ENCODE measurements at places on chromosomes 2 and 18.
A peak's percentile ranks its signal among the peaks of the same experiment; 100 is the strongest.

GRCh38 chr2:101160454-101160853 is 9.3 kb upstream of the TBC1D8 start:
- no peak for DNase-seq

GRCh38 chr2:157271590-157272203 is 14.2 kb downstream of the GALNT5 start:
- no peak for DNase-seq

GRCh38 chr18:9234528-9234927 is 97.9 kb downstream of the ANKRD12 start:
- no peak for DNase-seq

GRCh38 chr2:180443888-180444287 is 436.8 kb upstream of the CWC22 start:
- DNase-seq, result no peak

- no peak for DNase-seq
These were observed 152.6 kb upstream of the CYP26B1 start for GRCh38 chr2:72300147-72300684.

DNA sequence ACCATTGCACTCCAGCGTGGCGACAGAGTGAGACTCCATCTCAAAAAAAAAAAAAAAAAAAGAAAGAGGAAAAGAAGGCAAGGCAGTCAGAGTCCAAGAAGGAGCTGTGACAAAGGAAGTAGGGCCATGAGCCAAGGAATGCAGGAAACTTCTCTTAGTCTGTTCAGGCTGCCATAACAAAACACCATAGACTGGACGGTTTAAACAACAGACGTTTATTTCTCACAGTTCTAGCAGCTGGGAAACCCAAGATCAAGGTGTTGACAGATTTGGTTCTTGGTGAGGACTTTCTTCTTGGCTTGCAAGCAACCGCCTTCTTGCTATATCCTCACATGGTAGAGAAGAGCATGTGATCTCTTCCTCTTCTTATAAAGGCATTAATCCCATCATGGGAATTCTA is 13.1 kb upstream of the SUMO1 start:
- DNase-seq, result no peak

GRCh38 chr2:75204833-75205232 is 5.5 kb upstream of the TACR1 start:
- DNase-seq, result no peak

DNA sequence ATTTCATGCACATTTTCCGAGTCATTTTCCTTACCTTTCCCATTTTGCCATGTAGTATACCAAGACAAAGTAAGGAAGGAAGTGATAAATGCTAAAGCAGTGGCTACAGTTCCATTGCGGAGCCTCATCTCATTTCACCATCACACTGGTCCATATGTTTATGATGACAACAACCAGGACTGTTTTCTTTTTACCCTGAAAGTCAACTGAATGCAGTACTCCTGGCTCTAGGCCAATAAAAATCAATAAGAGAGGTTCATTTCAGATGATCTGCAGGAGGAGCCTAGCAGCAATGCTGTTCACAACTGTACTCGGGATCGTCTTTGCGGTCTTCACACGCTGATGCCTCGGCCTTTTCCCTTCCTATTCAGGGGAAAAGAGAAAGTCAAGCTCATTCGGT is 4.7 kb downstream of the MGAT4A start:
- no peak for DNase-seq

DNA sequence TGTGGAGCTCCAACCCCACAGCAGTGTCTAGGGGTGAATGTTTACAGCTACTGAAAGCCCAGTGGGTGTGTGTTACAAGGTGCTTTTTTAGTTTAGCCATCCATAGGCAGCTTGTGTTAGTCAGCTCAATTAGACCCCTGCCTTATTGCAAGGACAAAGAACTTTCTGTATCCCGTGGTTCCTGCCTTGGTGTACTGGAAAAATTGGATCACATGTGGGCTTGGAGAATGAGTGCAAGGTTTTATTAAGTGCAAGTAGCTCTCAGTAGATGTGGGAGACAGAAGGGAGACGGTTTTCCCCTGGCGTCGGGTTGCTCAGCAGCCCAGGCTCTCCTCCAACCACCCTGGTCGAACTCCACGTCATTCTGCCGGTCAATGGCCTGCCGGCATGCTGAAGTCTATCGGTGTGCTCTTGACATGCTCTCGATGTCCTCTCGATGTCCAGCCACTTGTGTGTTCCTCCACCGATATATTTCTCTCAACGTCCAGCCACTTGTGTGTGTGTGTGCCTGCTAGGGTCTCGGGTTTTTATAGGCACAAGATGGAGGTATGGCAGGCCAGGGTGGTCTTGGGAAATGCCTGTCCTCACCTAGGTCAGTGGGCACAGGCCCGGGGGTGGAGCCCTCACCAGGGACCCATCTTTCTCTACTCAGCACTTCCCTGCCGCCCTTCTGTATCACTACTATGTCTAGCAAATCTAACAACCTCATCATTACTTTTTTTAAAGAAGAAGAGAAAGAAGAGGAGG is 13.8 kb downstream of the FANCL start:
- DNase-seq, result no peak

GRCh38 chr2:173964565-173965371 is 405 bp downstream of the SP3 start:
- peak; percentile 80 for DNase-seq

GRCh38 chr18:45102863-45103262 is 422.2 kb downstream of the SETBP1 start:
- no peak for DNase-seq

DNA sequence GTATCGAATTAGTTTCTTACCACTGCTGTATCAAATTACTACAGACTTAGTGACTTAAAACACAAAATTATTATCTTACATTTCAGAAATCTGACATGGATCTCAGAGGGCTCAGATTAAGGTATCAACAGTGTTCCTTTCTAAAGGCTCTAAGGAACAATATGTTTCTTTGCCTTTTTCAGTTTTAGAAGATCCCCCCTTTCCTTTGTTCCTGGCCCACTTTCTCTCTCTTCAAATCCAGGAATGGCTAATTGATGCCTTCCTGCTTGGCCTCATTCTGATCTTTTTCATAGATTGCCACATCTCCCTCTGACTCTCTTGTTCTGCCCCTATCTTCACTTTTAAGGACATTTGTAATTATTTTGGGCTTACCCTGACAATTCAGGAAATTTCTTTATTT is 65.7 kb downstream of the LRP1B start:
- no peak for DNase-seq

GRCh38 chr2:74756356-74756890 is 77.5 kb upstream of the HK2 start:
- DNase-seq, result no peak

- no peak for DNase-seq
These were observed 278.4 kb upstream of the STON1 start for GRCh38 chr2:48251437-48252148.

DNA sequence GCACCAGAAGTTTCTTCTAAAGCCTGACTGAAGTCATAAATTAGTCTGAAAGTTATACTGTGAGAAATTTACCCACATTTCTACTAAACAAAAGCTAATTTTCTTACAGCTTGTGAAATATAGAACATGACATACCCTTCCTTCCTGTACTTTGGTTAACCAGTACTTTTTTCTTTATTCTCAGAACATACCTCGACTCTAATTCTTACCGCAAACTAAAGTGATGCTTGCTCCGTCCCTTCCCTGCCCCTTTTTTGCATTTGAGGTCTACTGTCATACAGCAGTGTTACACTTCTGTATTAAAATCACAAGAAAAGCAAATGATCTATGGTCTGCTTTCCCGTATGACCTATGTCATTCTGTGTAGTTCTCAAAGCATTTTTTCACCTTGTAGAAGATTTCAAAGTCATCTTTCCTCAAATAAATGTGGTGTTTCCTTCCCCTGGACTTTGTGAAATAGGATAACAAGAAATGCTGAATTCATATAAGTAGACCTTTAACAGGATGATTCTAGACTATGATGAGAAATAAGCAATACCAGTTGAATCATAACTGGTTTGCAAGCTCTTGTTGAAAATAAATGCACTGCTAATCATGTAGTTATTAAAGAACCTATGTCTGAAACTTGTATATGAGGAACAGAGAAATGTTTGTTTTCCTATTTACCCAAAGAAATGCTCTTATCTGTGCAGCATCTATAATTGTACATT is 30.4 kb downstream of the CYTIP start:
- DNase-seq, result no peak

- DNase-seq, result no peak
These were observed 94.5 kb upstream of the LMAN1 start for GRCh38 chr18:59453468-59453961.

- no peak for DNase-seq
These were observed 165.0 kb downstream of the ANKRD44 start for GRCh38 chr2:197145471-197146056.

DNA sequence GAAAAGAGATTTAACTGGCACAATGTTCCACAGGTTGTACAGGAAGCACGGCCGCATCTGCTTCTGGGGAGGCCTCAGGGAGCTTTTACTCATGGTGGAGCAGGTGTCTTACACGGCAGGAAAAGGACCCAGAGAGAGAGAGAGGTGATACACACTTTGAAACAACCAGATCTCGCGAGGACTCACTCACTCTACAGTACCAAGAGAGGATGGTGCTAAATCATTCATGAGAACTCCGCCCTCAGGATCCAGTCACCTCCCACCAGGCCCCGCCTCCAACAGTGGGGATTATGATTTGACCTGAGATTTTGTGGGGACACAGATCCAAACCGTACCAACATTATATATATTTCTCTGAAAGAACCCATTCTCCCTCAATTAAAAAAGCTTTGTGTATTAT is 79.7 kb upstream of the DOCK10 start:
- DNase-seq, result no peak

DNA sequence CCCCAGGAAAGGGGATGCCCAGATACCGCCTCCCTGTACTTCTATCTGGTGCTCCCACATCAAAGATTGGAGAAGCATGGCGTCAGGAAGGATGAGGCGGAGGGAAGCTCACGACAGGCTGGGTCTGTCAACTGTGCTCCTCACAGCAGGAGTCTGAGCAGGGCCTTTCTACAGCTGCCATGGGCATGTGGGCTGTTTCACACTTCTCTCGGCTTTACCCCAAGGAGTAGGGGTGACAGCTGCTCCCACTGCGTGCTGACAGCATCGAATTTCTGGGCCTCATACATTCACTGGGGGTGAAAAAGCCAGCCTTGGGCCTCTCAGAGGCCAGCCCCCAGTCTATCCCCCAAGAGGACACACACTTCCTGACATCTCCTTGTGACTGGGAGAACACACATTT is 21.1 kb downstream of the NEURL3 start:
- DNase-seq, result no peak

- DNase-seq, result no peak
These were observed 7.8 kb downstream of the ANTXR1 start for GRCh38 chr2:69020496-69021426.

- DNase-seq, result no peak
These were observed 241.2 kb downstream of the TFCP2L1 start for GRCh38 chr2:121043827-121044222.

DNA sequence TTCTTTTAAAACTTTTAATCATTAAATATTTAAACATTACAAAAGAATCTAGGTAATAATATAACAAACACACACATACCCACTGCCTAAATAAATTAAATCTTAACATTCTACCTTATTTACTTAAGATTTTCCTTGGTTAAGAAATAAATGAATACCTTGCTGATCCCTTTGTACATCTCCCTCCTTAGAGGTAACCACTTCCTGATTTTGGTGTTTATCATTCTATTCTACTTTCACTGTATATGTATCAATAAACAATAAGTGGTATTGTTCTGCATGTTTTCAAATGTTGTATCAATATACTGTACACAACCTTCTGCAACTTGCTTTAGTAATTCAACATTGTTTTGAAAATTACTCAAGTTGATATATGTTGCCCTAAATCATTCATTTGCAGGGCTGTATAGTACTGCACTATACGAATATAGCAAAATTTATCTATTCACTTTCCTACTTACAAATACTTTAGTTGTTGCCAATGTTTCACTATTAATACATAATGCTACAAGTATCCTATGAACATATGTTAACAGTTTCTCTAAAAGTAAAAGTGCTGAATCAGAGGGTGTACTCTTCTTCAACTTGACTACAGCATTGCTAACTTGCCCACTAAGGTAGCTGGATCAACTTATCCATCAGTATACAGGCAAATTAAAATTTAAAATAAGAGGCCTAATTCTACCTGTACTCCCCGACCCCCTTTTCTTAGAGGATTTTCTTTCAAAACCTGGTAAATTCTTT is 65.8 kb downstream of the MEMO1 start:
- no peak for DNase-seq

GRCh38 chr18:56662502-56662901 is 11.3 kb downstream of the WDR7 start:
- no peak for DNase-seq

DNA sequence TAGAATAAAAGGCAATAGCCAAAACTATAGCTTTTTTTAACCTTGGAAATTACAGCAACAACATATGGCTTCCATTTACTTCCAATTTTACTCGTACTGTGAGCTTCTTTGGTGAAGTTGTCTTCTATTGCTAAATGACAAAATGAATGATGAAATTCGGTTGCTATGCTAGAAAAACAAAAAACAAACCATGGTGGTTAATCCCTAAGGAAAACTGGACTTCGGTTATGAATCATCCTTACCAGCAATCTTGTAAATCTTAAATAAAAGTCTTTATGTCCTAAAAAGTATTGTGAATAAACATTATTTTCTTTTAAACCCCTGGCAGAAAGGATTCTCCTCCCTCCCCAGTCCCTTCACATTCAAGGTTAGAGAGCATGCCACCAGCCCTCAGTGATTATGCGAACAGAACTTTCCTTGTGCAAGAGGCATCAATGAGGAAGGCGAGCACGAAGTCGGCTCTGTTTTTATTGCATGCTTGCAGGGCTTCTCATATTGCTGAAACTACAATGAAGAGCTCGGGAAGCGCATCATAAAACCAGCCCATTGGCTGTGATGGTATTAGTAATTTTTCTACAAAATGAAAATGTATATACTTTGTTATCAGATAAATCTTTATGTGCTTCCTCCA is 62.9 kb downstream of the ZNF521 start:
- DNase-seq, result no peak

DNA sequence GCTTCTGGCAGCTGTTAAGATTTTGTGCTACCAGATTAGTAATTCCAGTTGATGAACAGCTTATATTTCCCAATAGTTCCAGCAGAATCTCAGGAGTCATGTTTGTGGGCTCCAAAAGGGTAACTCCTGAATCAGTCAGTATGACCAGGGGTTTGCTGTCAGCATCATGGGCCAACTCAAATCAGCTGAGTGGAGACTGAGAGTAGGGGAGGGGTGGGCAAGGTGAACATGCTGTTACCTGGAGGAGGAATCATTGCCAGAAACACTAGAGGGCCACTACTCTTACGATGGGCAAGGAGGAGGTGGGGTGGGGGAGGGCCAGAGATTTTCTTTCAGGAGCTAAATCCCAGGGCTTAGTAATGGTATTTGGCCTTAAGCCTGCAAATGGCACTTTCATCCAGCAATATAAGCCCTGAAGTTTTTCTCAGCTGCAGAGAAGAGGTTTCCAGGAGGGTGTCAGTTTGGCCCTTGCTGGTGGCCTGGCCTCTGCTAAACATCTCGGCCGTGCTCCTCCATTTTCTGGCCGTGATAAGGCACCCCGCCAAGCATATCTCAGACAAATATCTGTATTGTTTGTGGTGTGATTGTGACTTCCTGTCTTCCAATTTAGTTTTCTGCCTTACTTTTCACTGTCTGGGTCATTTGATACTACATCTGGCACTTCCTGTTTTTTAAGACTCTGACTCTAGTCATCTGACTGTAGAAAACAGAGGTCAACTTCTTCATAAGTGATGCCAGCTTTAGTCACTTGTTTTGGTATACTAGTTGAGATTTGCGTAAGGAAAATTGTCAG is 120.5 kb upstream of the CXCR4 start:
- DNase-seq, result no peak

Measured in activated naive CD4-positive, alpha-beta T cell (primary cell).